ENCODE measurements at places on chromosomes 4 and X.

DNA sequence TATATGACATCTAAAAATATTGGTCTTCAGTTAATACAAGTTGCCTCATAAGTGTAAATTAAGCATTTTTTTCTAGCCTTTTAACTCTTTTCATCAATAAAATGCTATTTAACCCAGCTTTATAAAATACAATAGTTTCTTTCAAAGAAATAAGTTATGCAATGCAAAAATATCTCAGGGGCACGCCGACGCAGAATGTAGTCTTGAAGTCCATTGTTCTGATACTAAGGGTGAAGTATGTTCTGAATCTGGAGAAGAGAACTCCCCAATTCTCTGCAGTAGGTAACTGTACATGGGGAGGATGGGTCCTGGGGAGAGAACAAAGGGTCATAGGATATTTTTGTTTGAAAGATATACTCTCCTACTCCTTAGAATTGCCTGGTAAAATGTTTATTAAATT is 256.6 kb upstream of the NDST4 start:
- no peak for DNase-seq

GRCh38 chrX:152932598-152933175 is 34.8 kb downstream of the ZNF185 start:
- DNase-seq, result no peak

- DNase-seq, result no peak
Observed at GRCh38 chr4:12458621-12459020, 1025.5 kb downstream of the RAB28 start.

DNA sequence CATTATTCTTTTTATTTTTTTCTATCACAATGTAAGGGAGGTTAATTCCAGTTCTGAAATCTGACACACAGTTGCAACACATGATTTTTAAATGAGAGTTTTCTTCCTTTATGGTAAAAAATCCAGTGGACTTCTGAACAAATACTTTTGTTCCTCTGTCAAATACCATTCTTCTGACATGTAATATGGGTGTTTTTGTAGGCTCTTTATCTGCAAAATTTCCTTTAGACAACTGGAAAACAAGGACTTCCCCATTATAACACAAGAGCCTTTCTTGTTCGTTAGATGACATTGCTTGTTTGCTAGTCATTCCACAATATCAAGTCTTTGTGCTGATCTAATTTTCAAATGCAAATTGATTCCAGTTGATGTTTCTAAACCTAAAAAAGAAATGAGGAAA is 7.7 kb downstream of the FANCB start:
- DNase-seq, result peak; percentile 14

DNA sequence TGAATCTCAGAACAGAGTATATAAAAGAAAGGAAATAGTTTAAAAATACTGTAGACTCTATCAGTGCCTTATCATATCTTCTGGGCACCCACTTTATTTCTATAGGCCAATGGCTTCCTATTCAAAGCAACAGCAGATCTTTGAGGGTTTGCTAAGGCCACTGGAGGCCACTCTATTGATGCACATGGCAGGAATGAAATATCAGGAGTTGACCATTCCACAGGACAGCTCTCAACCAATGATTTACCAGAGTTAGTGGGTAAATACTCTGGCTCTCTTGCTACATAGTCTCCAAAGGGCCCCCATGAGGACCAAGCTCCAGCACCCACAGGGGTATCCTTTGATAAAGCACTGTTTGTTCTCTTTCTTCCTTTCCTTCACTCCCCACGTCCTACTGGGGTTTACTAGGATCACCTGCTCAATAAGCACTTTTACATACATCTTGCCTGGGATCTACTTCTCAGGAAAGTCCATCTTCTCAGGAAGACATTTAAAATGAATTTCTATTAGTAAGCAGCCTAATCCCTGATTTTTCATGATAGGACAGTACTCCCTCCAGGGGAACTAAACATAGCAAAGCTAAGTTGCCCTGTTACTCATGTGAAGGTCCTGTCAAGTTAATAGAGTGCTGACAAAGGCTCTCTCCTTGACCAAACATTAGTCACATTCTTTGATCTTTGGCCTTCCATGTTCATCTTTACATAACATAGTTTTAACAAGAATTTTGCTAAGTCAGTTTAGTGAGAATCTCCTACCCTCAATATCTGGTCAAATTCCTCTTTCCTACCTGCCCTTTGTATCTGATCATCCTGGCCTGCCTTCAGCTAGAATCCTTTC is 459.7 kb downstream of the GRXCR1 start:
- no peak for DNase-seq

DNA sequence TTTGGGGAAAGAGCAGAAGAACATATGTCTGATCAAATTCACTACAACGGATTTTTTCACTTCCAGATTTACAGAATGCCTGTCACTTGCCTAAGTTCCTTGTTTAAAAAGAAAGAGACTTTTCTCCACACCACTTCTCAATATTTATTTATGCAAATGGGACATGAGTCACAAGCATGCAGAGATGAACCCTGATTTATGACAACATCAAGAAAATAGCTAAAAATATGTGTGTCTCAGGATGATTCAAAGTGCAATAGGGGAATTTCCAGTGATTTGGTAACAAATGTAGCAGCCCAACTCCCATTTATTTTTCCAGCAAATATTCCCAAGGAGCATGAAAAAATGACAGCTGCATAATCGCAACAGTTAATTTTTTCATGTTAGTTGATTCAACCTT is 180.4 kb upstream of the FAT1 start:
- DNase-seq, result peak; percentile 84

GRCh38 chrX:11781734-11782370 is 23.8 kb downstream of the MSL3 start:
- no peak for DNase-seq

- DNase-seq, result peak; percentile 31
Observed at GRCh38 chr4:26525136-26525770, 35.0 kb upstream of the CCKAR start.

- DNase-seq, result no peak
Observed at GRCh38 chr4:973431-974397, at the start of gene DGKQ. Gene DGKQ, minus strand, starts transcription at chr4:973569. Its CDS starts 87 bp downstream, at chr4:973482.

DNA sequence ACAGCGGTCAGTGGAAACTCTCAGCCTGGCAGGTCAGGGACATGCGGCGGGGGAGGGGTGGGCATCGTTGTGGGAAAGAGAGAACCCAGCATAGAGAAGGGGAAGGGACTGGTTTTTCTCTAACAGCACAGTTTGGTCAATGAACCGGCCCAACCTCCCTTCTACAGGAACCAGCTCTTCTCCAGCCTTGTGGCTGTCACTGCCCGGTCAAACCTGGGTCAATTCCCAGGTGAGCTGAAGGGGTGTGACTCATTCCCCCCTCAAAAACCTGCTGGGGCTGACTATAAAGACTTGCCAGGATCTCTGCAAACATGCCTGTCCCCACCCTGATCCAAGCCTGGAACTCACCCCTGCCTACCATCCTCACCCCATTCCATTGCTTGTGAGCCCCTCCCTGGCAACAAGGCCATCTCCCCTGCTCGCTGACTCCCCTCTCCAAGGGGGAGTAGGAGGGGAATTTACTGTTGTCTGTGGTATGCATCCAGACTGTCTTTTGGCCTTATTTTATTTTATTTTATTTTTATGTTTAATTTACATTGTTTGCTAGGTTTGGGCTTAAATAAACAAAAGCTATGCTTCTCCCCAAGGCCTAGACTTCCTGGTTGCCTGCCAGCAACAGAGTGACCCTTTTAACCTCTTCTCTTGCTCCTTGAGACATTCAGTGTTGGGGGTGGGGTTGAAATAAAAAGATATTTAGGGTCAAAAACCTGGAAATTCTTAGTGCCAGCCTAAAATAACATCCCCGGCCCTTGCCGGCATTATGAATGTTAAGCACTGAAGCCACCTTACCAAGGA is 49.6 kb downstream of the TSC22D3 start:
- no peak for DNase-seq

DNA sequence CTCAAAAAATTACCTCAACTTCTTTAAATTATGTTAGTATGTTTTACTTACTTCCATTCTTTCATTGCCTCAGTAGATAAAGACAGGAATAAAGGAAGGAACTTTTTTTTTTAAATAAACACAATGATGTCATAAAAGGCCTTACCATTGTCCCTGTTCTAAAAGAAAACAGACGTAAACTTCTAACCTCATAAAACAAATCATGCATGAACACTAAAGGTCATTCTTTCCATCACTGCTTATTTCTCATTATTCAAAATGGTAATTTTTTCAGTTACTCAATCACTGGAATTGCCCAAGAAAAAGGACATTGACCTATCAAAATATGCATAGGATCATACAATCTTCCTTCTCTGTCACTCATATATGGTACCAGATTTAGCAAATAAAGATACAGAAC is 32.2 kb upstream of the ARMCX2 start:
- DNase-seq, result no peak

DNA sequence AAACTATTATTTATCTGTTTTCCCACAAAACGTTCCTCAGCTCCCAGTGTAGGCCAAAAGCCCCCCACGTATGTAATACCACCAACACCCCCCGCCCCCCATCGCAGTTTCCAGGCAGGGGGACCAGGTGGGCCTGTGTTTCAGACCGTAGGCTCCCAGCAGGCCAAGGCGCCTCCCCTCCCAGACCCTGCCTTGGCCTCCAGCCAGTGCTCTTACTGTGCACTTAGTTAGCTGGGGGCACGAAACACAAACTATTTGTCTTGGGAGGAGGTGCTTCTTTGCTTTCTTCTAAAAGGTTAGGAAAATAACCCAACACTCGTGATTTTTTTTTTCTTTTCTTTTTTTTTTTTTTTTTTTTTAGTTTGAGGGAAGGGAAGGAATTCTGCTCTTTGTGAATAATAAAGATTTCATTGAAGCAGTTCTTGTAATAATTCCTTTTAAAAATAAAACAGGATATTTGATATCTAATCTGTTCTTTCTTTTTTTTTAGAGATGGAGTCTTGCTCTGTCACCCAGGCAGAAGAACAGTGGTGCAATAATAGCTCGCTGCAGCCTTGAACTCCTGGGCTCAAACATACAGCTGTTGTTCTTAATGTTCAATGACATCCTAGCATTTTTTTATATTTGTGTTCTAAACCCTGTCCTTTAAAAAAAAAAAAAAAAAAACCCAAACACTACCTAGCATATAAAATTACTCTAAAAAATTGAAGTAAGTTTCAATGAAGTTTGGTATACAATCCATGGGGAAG is 83.0 kb upstream of the CLDN34 start:
- no peak for DNase-seq

GRCh38 chrX:139020801-139021200 is 309.3 kb upstream of the FGF13 start:
- no peak for DNase-seq

- DNase-seq, result no peak
Observed at GRCh38 chr4:128228845-128229795, 58.5 kb downstream of the PGRMC2 start.

- no peak for DNase-seq
Observed at GRCh38 chr4:112775801-112776200, 138.9 kb downstream of the LARP7 start.

DNA sequence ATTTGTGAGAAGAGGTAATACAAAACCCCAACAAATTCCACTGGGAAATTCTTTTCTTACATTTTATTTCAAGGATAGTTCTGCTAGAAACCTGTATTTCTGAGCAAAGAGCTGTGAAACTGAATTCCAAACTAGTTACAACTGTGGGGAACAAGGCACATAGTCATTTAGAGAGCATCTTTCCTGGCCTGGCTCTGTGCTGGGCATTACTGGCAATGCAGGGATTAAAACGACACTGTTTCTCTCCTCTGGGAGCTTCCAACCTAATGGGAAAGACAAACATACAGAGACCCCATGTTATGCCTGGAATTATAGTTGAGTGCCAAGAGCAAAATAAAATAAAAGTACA is 36.5 kb downstream of the SUPT20HL1 start:
- peak; percentile 12 for DNase-seq

- DNase-seq, result no peak
Observed at GRCh38 chr4:96993560-96993959, 1149.7 kb downstream of the STPG2 start.

GRCh38 chr4:22556495-22556894 is 40.6 kb upstream of the ADGRA3 start:
- DNase-seq, result no peak

GRCh38 chr4:78250500-78250899 is 193.4 kb downstream of the FRAS1 start:
- DNase-seq, result no peak

- no peak for DNase-seq
Observed at GRCh38 chr4:176453079-176453478, 133.3 kb downstream of the SPCS3 start.

DNA sequence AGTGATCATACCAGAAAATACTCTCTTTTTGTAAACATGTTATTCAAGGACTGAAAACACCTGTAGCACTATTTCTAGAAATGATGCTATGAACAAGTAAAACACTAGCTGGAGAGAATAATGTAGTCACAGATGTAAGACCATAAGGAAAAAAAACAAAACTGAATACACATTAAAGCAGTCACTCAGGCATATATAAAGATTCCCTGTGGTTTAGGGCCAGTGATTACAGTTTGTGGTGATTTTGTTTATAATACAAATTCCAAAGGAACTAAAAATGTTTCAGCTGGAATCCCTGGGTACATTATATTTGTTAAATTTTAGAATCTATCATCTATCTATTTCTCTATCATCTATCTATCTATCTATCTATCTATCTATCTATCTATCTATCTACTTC is 777.8 kb upstream of the FRG1 start:
- DNase-seq, result no peak

DNA sequence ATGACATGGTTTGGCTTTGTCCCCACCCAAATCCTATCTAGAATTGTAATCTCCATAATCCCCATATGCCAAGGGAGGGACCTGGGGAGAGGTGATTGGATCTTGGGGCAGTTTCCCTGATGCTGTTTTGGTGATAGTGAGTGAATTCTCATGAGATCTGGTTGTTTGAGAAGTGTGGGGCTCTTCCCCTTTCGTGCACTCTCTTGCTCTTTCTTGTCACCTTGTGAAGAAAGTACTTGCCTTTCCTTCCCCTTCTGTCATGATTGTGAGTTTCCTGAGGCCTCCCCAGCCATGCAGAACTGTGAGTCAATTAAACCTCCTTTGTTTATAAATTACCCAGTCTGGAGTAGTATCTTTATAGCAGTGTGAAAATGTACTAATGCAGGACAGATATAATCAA is 36.4 kb upstream of the FREM3 start:
- DNase-seq, result no peak

- no peak for DNase-seq
Observed at GRCh38 chrX:132819711-132820264, 138.6 kb downstream of the HS6ST2 start.

GRCh38 chrX:142686653-142687283 is 339.0 kb upstream of the SPANXN4 start:
- DNase-seq, result no peak

GRCh38 chr4:78168029-78168428 is 110.9 kb downstream of the FRAS1 start:
- DNase-seq, result no peak

DNA sequence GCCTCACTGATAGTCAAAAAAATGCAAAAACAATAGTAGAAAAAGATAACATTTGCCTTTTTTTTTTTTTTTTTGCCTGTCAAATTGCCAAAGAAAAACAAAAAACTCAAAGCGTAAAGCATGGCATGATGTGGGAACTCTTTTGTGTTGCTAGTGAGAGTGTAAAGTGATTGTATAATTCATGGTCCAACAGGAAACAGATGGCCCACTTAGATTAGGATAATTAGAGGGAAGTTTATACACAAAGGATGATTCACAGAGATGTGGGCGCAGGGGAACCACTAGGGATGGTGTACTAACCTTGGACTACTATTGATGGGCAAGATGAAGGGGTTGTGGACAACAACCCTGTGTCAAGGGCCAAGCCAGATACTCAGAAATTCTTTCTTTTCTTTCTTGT is 16.4 kb downstream of the MCUB start:
- no peak for DNase-seq

- no peak for DNase-seq
Observed at GRCh38 chr4:78551420-78552351, at the start of gene ANXA3. Gene ANXA3, plus strand, starts transcription at chr4:78551770. Its CDS starts 2,704 bp downstream, at chr4:78554474.

- DNase-seq, result no peak
Observed at GRCh38 chr4:108118505-108118904, 50.2 kb downstream of the LEF1 start.

Measured in AG04449 (cell line).